Posterior cingulate gyrus (tissue), 11 donors: ENCODE measurements at places on chromosomes 2 and 18.

GRCh38 chr18:12248926-12249720 lies 5.0 kb upstream of the CIDEA start:
- no peak for DNase-seq

DNA sequence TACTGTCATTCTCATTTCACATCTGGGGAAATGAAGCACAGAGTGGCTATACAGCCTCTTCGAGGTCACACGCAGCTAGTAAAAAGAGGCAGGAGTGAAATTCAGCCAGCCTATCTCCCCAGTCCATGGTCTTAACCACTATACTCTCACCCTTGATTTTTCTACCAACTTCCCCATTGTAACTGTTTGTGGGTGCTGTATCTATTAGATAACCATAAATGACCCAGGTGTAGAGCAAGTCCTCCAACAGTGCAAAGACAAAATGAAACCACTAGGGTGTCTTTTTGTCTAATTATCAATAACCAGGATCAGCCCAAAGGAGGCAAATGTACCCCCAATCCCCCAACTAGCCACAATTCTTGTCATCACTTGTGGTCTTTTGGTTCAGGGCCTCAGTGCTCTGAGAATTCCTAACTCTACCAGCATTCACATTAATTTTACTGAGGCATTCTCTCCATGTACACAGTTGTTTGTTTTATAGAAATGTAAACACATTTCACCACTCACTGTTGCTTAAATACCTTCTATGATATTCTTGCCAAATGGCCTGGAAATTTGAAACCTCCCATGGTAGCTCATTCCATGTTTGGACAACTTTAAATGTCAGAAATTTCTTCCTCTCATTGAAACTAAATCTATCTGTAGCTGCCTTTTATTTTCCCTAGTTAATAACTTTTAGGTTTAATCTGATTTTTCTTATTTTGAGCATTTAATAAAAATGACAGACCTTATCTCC lies 58.7 kb downstream of the SLC40A1 start:
- no peak for DNase-seq

DNA sequence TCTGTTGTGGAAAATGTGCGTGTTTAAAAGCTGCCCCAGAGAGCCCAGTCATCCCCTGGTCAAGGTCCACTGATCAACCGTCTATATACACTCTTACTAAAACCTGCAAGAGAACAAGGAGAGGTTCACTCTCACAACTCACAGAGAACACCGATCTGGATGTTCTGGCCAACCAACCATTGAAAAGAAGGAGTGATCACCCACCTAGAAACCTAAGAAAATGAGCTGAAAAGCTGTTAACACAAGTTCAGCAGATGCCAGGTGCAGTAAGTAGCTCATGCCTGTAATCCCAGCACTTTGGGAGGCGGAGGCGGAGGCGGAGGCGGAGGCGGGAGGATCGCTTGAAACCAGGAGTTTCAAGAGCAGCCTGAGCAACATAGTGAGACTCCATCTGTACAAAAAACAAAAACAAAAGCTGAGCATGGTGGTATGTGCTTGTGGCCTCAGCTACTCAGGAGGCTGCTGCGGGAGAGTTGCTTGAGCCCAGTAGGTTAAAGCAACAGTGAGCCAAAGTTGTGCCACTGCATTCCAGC lies 14.5 kb downstream of the ATG16L1 start:
- peak; percentile 39 for DNase-seq

DNA sequence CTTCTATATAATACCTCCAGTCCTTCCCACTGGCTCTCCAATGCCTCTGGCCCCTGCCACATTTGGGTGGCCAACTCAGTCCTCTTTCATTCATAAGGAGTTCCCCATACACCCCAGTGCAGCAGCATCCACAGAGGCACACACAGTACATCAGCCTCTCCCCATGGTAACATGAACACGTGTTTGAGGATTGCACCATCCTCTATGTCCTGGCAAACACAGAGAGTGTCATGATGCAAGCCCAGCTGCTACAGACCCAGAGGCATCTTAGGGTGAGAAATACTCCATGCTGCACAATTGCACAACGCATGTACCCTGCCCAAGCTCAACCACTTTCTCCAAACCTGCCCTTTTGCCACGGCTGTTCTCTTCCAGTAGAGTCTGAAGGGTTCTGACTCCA lies 11.5 kb downstream of the IGFBP5 start:
- peak; percentile 42 for DNase-seq

DNA sequence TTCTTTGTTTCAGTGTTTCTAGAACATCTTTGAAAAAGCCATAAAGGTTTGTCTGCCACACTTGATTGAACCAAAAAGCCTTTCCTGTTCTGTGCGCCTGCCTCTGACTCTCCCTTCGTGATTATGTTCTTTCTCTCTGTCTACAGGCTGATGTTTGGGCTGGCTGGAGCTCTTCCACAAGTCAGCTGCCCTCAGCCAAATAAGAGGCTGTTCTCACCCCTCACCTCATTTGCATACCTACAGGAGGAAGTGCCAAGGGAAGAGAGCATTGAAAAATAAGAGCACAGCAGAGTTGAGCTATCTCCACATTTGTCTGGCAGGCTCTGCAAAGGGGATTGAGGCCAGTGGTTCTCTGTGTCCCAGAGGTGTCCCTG lies 15.8 kb downstream of the INPP5D start:
- DNase-seq = no peak

- DNase-seq = no peak
Measured at GRCh38 chr18:58784601-58785137, 80.0 kb upstream of the ZNF532 start.

DNA sequence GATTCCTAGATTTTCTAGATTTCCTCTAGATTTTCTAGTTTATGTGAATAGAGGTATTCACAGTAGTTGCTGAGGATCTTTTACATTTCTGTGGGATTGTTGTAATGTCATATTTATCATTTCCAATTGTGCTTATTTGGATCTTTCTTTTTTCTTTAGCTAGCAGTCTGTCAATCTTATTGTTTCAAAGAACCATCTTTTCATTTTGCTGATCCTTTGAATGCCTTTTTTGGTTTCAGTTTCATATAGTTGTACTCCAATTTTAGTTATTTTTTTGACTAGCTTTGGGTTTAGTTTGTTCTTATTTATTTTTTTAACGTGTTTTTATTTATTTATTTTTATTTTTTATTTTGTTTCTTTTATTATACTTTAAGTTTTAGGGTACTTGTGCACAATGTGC lies 24.5 kb downstream of the CLIP4 start:
- DNase-seq = no peak

DNA sequence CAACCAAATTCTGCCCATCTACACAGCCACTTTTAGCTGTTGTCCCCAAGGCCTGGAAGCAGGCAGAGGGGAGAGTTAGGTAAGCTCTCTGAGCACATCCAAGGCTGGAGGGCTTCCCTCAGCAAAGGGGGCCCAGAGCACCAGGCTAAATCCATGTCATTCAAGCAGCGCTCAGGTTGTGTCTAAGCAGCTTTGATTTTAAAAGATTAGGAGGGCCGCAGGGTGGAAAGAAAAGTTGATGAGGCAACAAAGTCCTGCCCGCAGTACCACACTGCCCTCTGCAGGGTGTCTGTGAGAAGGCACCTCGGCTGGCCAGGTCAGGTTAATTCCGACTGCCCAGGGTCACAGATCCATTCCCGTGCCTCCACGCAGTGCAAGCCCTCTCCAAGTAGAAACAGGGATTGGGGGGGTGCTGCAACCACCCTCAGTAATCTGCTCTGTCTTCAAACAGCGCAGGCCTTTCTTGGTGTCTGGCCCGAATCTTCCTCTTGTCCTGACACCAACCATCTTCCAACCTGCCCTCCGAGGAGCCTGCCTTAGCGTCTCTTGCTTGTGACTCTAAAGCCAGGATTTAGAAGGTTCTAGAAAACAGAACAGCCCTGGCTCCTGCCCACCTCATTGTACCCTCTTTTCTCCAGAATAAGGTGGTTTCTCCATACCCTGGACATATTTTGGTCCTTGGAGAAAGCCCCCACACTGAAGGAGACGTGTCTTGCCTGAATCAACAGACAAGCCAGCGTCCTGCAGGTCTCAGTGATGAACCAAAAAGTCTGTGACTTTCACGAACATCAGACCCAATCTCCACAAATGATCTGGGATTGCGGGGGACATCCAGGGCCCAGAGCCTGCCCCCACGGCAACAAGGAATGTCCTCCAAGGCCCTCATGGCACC lies 289.2 kb downstream of the TNS1 start:
- peak; percentile 75 for DNase-seq

GRCh38 chr2:99891428-99891780 lies 251.0 kb downstream of the AFF3 start:
- DNase-seq = no peak

DNA sequence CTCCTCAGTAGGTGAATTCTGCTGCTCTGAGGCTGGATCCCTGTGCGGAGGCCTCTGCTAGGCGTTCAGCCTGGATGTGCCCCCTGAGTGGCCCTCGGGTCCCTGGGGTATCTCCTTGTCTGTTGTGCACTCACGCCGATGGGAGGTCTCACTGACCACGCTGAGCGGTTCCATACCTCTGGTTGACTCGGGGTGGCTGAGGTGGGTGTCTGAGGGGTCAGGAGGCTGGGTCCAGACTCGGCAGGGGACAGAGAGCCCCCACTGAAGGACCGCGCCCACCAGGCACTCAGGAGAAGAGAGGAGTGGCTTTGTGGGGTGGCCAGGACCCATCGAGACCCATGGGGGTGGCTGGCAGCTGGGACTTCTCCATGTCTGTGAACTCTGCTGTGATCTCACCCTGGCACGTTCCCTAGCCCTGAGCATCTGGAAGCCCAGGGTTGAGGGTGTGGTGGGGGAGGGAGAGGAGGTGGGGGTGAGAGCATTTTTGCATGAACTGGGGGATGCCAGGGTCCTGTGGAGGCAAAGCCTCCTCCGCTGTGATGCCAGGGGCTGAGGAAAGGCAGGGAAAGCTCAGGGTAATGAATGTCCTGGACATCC lies 53.7 kb downstream of the TWIST2 start:
- DNase-seq = no peak

DNA sequence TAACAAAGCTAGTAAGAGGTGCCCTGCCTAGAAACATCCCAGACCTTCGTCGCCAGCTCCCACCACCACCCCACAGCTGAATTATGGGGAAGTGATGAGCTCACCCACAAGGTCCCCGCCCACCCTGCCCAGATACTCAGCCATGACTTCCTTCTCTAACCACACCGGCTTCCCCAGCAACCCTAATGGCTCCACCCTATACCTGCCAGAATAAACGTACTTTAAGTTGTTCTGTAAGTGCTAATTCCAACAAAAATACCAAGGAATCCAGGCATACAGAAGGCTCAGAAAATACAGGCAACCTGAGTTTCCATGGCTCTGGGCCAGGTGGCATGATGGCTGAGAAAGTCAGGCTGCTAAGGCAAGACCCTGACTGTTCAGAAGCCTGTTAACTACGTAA lies 39.1 kb downstream of the TMEM163 start:
- DNase-seq = no peak

- peak; percentile 66 for DNase-seq
Measured at GRCh38 chr18:57437766-57438671, 2.8 kb downstream of the ONECUT2 start.

DNA sequence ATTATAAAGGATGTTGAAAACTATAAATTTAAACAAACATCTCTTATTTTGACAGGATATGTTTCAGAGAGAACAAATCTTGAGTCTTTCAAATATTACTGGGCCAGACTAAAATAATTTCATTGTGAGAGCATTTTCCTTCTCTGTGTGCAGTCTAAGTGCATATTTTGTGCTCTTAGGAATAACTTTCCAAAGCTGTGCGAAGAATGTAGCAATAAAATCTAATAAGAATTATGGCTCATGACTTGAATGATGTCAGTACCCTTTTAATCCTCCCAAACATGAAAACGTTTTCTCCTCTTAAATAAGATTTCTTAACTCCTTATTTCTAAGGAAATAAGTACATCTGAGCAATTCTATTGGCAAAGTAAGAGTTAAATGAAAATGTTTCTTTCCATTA lies 76.2 kb upstream of the EFEMP1 start:
- no peak for DNase-seq

DNA sequence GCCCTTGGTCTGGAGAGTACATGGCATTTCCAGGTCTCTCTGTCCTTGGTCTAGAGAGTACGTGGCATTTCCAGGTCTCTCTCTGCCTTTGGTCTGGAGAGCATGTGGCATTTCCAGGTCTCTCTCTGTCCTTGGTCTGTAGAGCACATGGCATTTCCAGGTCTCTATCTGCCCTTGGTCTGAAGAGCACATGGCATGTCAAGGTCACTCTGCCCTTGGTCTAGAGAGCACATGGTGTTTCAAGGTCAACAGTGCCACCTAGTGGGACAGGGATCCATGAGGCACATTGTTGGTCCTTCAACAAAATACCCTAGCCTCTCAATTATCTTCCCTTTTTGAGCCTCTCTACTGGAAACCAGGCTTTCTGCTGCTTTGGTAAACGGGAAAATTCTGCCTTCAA lies 250.2 kb downstream of the OTX1 start:
- no peak for DNase-seq

GRCh38 chr2:105385731-105386540 lies 12.9 kb downstream of the FHL2 start:
- no peak for DNase-seq

- DNase-seq = peak; percentile 22
Measured at GRCh38 chr18:45974088-45974536, 7.0 kb upstream of the EPG5 start.
